Right atrium auricular region (tissue), 2 donors: ENCODE measurements at places on chromosomes 5 and 9. TPM values are rescaled to one million over a fixed set of nuclear protein-coding genes. Genes with fewer than 3 reads are reported as not detected.
A peak's percentile ranks its signal among the peaks of the same experiment; 100 is the strongest.

GRCh38 chr5:101425339-101425859 is 522.3 kb upstream of the ST8SIA4 start:
- no peaks in the 10 kb centered on the region for H3K4me1 ChIP-seq
- no peaks in the 10 kb centered on the region for H3K36me3 ChIP-seq
- H3K4me3 ChIP-seq, result no peak overlapping the region
- H3K27me3 ChIP-seq, result no peaks in the 10 kb centered on the region
- H3K27ac ChIP-seq, result no peak overlapping the region

DNA sequence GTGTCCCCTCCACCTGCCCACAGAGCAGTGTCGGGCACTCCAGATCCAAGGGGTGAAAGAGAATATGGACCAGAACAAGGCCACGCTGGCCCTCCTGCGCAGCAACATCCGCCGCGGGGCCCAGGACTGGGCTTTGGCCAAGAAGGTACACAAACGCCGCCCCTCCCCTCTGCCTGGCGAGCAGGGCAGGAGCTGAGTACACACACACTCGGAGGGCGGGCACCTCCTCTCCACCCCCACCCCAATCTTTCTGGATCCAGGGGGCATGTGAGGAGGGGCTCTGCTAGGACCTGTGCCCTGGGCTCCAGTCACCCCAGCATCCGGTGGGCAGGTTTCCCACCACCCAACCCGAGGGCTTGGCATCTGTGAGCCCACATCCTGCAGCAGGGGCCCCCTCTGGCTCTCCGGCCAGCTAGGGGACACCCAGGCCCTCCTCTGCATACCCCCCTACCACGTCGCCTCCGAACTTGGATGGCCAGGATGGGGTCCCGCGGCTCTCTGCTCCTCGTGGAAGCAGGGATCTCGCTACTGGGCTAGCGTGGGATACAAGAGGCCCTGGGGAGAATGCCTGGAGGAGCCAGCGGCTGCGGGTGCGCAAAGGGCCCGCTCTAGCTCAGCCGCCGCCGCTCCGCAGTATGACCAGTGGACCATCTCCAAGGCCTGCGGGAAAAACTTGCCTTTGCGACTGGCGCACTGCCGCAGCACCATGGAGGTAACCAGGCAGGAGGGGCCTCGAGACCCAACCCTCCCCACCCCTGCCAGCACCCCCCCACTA is 3.1 kb downstream of the CCDC183 start:
- H3K4me3 ChIP-seq, result peak overlapping the region; percentile 48
- no peaks in the 10 kb centered on the region for H3K36me3 ChIP-seq
- H3K27me3 ChIP-seq, result peaks cover 7% of the 10 kb centered on the region
- H3K27ac ChIP-seq, result peak overlapping the region; percentile 32
- H3K4me1 ChIP-seq, result no peaks in the 10 kb centered on the region

DNA sequence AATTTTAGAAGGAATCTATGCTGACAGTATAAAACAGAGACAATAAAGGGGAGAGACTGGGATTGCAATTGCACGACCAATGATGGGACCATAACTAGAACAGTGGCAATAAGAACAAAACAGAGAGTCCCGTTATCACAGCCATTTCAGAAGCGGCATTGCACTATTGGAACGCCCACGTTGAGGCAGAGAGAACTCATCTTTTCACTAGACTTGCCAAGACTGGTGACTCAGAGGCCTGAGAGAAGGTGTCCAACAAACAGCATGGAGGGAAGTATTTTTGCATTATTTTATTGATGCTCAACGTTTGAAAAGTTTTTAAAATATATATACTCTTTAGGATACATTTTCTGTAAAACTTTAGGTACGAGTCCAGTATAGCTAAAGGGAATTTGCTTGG is 737.7 kb downstream of the TLE1 start:
- H3K36me3 ChIP-seq, result no peaks in the 10 kb centered on the region
- H3K4me1 ChIP-seq, result no peaks in the 10 kb centered on the region
- H3K27ac ChIP-seq, result no peak overlapping the region
- no peak overlapping the region for H3K4me3 ChIP-seq
- no peak for DNase-seq
- no peaks in the 10 kb centered on the region for H3K27me3 ChIP-seq

DNA sequence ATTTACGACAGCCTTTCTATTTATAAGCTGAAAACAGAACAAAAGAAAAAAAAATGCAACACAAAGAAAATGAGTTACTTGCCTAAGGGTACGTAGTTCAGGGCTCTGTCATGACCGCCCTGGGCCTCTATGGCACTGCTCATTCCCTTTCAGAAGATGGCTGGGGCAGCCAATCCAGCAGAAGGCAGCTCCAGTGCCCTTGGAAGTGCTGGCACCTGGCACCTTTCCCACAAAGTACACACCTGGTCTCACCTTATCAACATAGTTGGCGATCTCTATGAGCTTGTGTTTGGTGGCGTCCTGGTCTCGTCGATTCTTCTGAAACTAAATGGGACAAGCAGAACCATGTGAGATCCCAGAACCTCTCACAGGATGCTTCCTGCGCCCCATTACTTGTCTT is 53.2 kb downstream of the NIPAL4 start:
- no peak overlapping the region for H3K4me3 ChIP-seq
- peaks cover 18% of the 10 kb centered on the region for H3K36me3 ChIP-seq
- H3K27me3 ChIP-seq, result no peaks in the 10 kb centered on the region
- H3K27ac ChIP-seq, result no peak overlapping the region
- H3K4me1 ChIP-seq, result no peaks in the 10 kb centered on the region
- no peak for DNase-seq

DNA sequence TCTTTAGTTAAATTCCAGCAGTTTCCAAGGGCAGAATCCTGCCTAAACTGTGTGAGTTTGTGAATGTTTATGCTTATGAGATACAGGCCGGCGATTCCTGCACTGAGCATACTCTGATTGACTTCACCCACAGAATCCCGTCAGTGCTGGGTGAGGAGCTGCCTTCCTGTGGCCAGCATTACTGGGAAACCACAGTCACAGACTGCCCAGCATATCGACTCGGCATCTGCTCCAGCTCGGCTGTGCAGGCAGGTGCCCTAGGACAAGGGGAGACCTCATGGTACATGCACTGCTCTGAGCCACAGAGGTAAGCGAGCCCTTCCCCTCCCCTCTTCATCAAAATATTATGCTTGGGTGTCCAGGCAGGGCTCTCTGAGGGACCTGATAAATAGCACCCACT is 103.7 kb downstream of the CMYA5 start:
- no peaks in the 10 kb centered on the region for H3K27me3 ChIP-seq
- H3K4me3 ChIP-seq, result no peak overlapping the region
- H3K27ac ChIP-seq, result no peak overlapping the region
- H3K36me3 ChIP-seq, result peaks cover 85% of the 10 kb centered on the region
- DNase-seq, result no peak

GRCh38 chr5:100690036-100690560 is 154.9 kb downstream of the FAM174A start:
- no peaks in the 10 kb centered on the region for H3K27me3 ChIP-seq
- H3K4me1 ChIP-seq, result no peaks in the 10 kb centered on the region
- H3K27ac ChIP-seq, result no peak overlapping the region
- H3K4me3 ChIP-seq, result no peak overlapping the region
- H3K36me3 ChIP-seq, result no peaks in the 10 kb centered on the region

- H3K4me3 ChIP-seq, result no peak overlapping the region
- no peak overlapping the region for H3K27ac ChIP-seq
- no peaks in the 10 kb centered on the region for H3K4me1 ChIP-seq
- H3K27me3 ChIP-seq, result no peaks in the 10 kb centered on the region
- no peaks in the 10 kb centered on the region for H3K36me3 ChIP-seq
Measured at GRCh38 chr9:114278881-114279570, 43.9 kb upstream of the ORM1 start.

- peaks cover 7% of the 10 kb centered on the region for H3K36me3 ChIP-seq
- H3K4me3 ChIP-seq, result no peak overlapping the region
- no peak overlapping the region for H3K27ac ChIP-seq
Measured at GRCh38 chr9:83754383-83754977, 46.7 kb upstream of the UBQLN1 start.

DNA sequence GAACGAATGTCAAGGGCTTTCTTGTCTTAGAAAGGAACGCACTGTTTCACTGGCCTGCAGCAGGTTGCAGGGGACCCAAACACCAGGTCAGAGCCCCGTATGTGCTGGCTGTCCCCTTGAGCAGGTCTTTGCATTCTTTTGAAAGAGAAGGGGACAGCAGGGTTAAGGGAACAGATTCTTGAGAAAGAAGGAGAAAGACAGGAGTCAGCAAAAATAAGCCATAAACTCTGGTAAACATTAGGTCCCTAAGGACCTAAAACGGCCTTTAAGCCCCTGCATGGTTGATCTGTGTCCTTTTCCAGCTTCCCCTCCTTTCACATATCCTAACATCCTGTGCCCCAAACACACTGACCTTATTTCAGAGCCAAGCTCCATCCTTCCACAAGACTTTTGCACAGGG is 190.8 kb upstream of the ADRA1B start:
- no peaks in the 10 kb centered on the region for H3K4me1 ChIP-seq
- H3K36me3 ChIP-seq, result no peaks in the 10 kb centered on the region
- DNase-seq, result no peak
- H3K27ac ChIP-seq, result no peak overlapping the region

- DNase-seq, result no peak
- no peaks in the 10 kb centered on the region for H3K27me3 ChIP-seq
- no peak overlapping the region for H3K4me3 ChIP-seq
- H3K36me3 ChIP-seq, result no peaks in the 10 kb centered on the region
Measured at GRCh38 chr5:909086-909485, 16.4 kb downstream of the TRIP13 start.

- no peaks in the 10 kb centered on the region for H3K27me3 ChIP-seq
- no peak overlapping the region for H3K4me3 ChIP-seq
- DNase-seq, result no peak
- H3K36me3 ChIP-seq, result no peaks in the 10 kb centered on the region
- H3K4me1 ChIP-seq, result no peaks in the 10 kb centered on the region
- no peak overlapping the region for H3K27ac ChIP-seq
Measured at GRCh38 chr9:120944434-120944843, 17.8 kb upstream of the TRAF1 start.

DNA sequence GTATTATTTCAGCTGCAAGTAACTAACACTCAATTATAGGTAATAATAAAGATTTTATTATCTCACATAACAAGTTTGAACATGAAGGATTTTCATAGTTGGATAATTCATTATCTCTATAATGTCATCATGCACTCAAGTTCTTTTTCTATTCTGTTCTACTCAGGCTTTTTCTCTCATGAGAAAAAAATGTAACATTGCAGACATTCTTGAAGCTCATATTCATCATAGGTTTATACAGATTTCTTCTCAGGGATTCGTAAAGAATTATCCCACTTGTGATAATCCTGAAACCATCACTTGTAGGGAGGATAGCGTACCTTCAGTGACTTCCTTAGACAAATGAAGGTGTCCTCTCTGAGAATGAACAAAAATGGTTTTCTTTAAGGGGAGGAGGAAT is 150.3 kb downstream of the XRCC4 start:
- DNase-seq, result no peak
- H3K4me1 ChIP-seq, result no peaks in the 10 kb centered on the region
- H3K27ac ChIP-seq, result no peak overlapping the region

- H3K36me3 ChIP-seq, result no peaks in the 10 kb centered on the region
- peaks cover 50% of the 10 kb centered on the region for H3K4me1 ChIP-seq
- peak; percentile 70 for DNase-seq
- peak overlapping the region; percentile 1 for H3K27ac ChIP-seq
Measured at GRCh38 chr9:114214181-114214580, 58.8 kb downstream of the COL27A1 start.

GRCh38 chr9:16640649-16641048 is 229.8 kb downstream of the BNC2 start:
- no peak for DNase-seq
- no peaks in the 10 kb centered on the region for H3K36me3 ChIP-seq
- no peak overlapping the region for H3K27ac ChIP-seq
- no peak overlapping the region for H3K4me3 ChIP-seq

- no peak overlapping the region for H3K27ac ChIP-seq
- no peak overlapping the region for H3K4me3 ChIP-seq
- DNase-seq, result no peak
- H3K4me1 ChIP-seq, result no peaks in the 10 kb centered on the region
Measured at GRCh38 chr5:72040513-72040912, 66.8 kb upstream of the MAP1B start.

DNA sequence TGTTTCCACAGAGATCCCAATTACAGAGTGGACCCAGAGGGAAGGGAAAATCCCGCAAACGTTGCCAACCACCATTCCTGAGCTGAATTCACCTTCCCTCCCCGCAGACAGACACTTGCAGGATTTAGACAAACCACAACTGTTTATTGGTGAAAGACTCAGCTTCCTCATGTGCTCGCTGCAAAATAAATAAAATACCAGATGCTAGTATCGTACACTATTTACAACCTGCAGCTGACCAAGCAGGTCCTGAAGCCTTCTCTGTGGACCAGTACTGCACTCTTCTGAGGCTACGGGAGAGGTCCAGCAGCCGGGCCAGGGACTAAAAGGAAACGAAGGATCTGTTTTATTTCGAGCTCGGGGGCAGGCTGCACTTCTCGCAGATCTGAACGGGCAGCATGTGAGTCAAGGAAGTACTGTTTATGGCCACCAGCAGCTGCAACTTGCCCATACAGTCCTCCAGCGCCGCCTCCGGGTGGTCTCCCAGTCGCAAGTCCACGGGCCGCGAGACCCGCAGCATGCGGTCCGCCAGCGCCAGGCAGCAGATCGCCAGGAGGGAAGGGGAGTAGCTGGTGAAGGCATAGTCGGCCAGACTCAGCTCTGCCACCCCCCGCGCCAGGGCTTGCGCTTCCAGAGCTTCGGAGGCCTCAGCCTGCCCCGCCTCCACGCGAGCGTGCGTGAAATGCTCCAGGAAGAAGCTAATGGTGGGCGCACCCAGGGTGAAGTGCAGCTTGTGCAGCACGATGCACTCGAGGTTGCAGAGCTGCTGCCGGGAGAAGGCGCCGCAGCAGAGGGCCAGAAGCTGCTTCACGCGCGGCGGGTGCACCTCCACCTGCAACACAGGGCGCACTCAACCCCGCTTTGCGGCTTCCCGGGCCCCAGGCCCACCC is 2.1 kb downstream of the CCNO start:
- no peak for DNase-seq
- H3K4me3 ChIP-seq, result no peak overlapping the region
- H3K27me3 ChIP-seq, result peaks cover 69% of the 10 kb centered on the region
- H3K4me1 ChIP-seq, result no peaks in the 10 kb centered on the region

Gene F2RL1
- 10.6 TPM for total RNA-seq

Gene NTMT1
- total RNA-seq, result 36.0 TPM

Gene ARHGEF39
- total RNA-seq, result not detected

Gene PCDHB7
- total RNA-seq, result 1.0 TPM

Gene HRCT1
- 4.9 TPM for total RNA-seq

Gene SDHA
- 366 TPM for total RNA-seq

Gene ERMP1
- 10.8 TPM for total RNA-seq

Gene ALDH1B1
- 32.0 TPM for total RNA-seq

Gene RRAGA
- total RNA-seq, result 67.0 TPM

Gene PTPDC1
- total RNA-seq, result 9.6 TPM
